Mucosa of gallbladder (tissue), 1 donor: ENCODE measurements at places on chromosomes 1 and 21.
A peak's percentile ranks its signal among the peaks of the same experiment; 100 is the strongest.

- peak; percentile 22 for DNase-seq
These were observed 316.9 kb upstream of the VAMP3 start for GRCh38 chr1:7454052-7454815.

GRCh38 chr1:61084491-61085031, 2.2 kb downstream of the NFIA start:
- DNase-seq: no peak

DNA sequence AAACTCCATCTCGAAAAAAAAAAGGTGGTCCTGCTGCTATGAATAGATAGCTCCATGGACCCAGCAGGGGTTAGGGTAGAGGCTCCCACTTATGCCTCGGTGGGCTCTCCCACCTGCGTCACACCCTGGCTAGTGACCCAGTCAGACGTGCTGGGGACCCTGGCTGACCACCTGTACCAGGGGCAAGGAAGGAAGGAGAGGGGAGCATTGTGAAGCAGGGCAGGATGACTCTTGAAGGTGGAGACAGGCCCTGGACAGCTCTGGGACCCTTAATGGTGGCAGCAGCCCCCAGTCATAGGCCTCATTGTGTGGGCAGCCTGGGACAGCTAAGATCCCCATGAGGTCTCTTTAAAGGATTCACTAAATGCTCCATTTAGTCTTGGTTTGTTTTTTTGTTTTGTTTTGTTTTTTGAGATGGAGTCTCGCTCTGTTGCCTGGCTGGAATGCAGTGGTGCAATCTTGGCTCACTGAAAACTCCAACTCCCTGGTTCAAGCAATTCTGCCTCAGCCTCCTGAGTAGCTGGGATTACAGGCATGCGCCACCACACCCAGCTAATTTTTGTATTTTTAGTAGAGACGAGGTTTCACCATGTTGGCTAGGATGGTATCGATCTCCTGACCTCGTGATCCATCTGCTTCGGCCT, 10.4 kb upstream of the SNAPIN start:
- no peak for DNase-seq

DNA sequence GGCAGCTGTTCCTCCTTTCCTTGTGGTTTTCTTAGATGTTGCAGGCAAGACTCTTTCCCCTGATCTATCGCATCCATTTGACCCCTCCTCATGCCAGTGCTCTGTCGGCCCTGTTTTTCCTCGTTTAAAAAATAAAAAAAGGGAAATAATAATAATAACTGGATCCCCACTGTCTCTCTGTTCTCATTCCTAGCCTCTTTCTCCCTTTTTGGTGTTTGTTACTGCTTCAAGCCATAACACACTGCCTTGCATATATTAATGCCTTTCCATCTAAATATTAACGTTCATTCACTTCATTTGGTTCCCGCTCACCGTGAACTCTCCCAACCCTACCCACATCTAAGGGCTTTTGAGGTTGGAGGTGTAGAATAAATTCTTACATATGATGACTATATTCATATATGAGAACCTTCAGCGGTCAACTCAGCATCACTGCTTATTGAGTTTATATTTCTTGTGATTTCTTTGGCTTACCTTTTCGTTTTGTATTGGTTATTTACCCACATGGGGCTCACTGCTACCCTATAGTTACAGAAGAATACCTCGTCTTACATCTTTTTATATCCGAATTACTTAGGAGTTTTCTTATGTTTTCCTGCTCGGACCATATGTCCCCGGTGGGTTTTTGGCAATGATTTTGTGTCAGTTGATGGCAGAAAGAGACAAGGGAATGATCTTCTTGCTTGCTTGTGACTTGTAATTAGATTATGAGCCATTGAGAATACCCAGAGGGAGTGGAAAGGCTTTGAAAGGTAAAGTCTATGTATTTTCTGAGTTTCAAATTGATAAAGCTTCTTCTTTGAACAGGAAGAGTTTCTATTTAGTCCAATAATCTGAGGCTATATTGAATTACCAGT, 805 bp downstream of the ATG4C start:
- DNase-seq: no peak

GRCh38 chr1:59977075-59977410, 50.5 kb upstream of the CYP2J2 start:
- no peak for DNase-seq

DNA sequence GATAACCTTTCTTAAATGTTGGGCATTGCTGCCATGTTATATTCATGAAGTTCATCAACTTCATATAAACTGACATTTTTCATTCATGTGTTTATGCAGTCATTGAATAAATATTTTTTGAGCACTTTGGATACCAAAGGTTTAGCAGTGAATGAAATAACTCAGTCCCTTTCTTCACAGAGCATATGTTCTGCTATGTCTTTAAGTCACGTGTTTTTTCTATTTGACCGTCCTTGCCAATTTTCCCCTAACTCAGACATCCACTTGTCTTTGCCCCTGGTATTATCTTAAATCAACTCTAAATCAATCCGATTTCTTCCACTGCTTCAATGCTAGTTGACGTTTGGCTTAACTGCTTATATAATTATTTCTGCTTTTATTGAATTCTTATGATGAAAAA, 16.6 kb downstream of the ADARB1 start:
- no peak for DNase-seq

DNA sequence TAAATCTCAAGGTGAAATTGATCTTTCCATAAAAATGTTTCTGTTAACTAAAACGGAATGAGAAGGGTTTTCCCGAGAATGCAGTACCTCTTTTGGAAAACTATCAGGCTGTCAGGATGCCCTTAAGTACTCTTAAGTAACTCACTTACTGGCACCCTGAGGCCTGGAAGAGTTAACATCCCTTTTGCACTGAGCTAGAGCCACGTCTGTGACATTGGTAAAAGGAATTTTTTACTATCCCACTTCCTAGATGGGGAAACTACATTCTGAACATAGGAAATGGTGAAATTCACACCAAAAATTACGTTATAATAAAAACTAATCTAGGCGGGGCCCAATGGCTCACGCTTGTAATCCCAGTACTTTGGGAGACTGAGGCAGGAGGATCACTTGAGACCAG, 39.7 kb upstream of the MAP10 start:
- no peak for DNase-seq

GRCh38 chr1:37449936-37450335, 24.4 kb upstream of the ZC3H12A start:
- no peak for DNase-seq

DNA sequence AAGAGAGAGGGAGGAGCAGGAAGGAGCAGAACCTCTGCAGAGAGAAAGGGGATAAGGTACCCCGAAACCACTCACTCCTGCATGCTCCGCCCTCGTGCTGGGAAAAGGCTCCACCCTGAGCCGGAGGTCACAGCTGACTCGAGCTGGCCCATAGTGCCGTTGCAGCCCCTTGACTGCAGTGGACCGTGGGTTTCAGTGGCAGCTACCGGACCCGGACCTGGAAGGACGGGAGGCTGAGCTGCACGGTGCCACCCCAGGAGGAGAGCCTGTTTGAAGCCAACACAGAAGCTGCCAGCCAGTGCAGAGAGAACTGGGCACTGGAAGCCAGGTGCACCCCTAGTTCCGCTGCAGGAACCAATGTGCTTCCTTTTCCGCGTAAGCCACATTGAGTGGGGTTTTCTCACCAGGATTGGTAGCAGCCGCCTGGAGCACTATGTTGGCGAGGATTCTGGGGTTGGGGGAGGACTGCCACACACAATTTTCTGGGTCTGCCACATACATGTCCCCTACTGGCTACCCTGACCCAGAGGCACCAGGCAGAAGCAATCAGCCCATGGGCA, 83.3 kb downstream of the FBXO2 start:
- no peak for DNase-seq

DNA sequence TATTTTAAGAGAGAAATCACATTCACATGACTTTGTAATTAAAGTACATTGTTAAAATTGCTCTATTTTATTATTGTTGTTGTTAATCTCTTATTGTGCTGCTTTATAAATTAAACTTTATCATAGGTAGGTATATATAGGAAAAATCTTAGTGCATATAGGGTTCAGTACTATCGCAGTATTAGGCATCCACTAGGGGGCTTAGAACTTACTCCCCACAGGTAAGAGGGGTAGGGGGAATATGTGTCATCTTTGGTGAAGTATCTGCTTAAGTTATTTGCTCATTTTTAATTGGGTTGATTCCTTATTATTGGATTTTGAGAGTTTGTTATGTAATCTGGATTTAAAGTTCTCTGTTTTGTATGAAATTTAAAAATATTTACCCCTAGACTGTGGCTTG, 385.2 kb downstream of the DUSP10 start:
- DNase-seq: no peak

DNA sequence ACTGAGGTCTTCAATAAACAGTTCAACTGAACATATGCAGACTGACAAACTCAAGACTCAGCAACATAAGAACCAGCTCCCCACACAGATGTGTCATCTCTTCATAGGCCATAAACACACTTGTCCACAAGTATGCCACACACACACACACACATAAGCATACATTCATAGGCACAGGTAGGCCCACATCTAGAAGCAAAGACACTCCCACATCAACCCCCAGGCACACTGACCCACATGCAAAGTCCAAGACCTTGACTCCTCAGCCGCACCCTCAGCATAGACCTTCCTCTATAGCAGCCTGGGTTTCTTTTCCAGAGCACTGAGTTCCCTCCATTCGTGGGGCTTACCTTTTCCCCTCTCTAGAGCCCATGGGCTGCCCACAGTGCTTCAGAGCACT, 1.4 kb downstream of the LAD1 start:
- peak; percentile 65 for DNase-seq
